ENCODE measurements at places on chromosomes 4 and X. TPM values are rescaled to one million over a fixed set of nuclear protein-coding genes. Genes with fewer than 3 reads are reported as not detected.

DCLK2 gene
- total RNA-seq: 0.12 TPM

- no peak for DNase-seq
- no peaks in the 10 kb centered on the region for H3K27me3 ChIP-seq
- no peaks in the 10 kb centered on the region for H3K36me3 ChIP-seq
- no peaks in the 10 kb centered on the region for H3K4me1 ChIP-seq
- no peak overlapping the region for H3K27ac ChIP-seq
These were observed 1852.9 kb upstream of the PCDH10 start for GRCh38 chr4:131296192-131296591.

DNA sequence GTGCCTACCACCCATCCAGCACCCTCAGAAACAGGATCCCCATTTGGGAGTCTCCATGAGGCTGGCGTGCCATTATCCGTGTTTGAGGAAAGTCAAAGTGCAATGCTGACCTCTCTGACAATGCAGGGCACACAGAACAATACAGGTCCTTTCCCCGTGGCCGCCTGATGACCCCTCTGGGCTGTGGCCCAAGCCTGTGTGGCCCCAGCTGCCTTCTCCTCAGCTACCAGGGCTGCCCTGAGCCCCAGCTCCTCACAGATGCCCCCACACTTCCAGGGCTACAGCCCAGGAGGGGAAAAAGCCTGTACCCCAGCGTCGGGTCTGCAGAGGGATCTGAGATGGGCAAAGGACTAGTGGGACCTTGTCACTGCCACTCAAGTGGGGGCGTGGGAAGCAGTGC, 15.5 kb downstream of the ZFYVE28 start:
- H3K4me1 ChIP-seq: peaks cover 20% of the 10 kb centered on the region
- H3K27ac ChIP-seq: no peak overlapping the region
- H3K4me3 ChIP-seq: peak overlapping the region; percentile 63
- DNase-seq: no peak

GRCh38 chrX:75746891-75747639, 38.0 kb downstream of the MAGEE2 start:
- H3K4me3 ChIP-seq: peak overlapping the region; percentile 84
- no peaks in the 10 kb centered on the region for H3K4me1 ChIP-seq
- DNase-seq: peak; percentile 24
- H3K27ac ChIP-seq: peak overlapping the region; percentile 77

MAPK10 gene
- not detected for total RNA-seq

TMPRSS11F gene
- not detected for total RNA-seq

MAOA gene
- total RNA-seq: 13.2 TPM

FAM53A gene
- total RNA-seq: 4.0 TPM

- no peak overlapping the region for H3K4me3 ChIP-seq
- no peaks in the 10 kb centered on the region for H3K27me3 ChIP-seq
- no peak for DNase-seq
- H3K36me3 ChIP-seq: no peaks in the 10 kb centered on the region
These were observed 10.6 kb downstream of the HGFAC start for GRCh38 chr4:3452376-3452775.

DNA sequence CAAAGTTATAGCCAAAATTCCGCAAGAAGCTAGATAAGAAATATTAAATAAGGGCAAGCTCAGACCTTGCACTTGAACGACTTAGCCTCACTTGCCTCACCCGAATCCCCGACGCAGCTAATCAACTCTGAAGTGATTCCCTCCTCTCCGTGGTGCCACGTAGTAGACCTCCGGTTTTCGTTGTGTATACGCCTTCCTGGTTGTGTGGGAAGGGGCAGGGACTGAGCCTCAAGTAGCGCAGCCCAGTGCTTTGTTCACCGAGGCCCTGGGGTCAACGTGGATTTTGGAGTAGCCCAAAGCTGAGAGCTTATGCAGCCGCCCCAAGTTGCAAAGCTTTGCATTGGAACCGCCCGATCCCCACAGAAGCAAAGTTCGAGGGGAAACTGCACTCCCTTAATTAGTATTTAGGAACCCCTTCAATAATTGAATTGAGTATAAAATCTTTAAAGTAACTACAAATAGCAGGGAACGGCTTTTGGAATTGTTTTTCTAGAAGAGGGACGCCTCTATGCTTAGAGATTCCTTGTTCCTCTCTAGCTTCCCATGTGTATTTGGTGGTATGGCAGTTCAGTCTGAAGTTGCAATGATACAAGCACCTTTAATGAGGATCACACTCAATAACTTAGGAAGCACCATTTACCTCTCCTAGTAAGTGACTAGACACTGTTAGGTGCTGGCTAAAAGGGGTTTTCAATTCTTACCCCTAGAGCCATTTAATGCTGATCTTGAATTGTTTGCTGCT, 55.7 kb downstream of the LINC00632 start:
- no peak overlapping the region for H3K27ac ChIP-seq
- H3K27me3 ChIP-seq: peaks cover 63% of the 10 kb centered on the region
- peak overlapping the region; percentile 62 for H3K4me3 ChIP-seq
- peaks cover 6% of the 10 kb centered on the region for H3K4me1 ChIP-seq
- H3K36me3 ChIP-seq: no peaks in the 10 kb centered on the region
- no peak for DNase-seq

CC2D2A gene
- total RNA-seq: not detected

DNA sequence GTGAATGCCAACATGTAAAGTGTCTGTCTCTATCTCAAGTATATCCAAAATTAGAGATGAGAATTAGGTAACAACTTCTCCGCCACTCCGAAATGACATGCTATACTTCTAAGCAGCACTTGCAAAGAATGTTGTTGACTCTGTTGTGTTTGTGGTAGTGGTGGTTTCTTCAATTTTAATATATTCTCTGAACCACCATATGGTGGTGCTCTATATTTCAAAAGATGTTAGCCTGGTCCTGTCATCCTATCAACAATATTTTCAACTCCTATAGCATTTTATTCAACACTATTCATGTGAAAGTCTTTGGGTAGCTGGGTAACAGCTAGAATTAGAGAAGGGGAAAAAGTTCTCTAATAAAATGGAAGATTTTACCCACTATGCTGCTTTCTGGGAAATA, 1622.8 kb upstream of the IGFBP7 start:
- no peaks in the 10 kb centered on the region for H3K27me3 ChIP-seq
- H3K27ac ChIP-seq: no peak overlapping the region
- DNase-seq: no peak
- H3K4me1 ChIP-seq: no peaks in the 10 kb centered on the region
- H3K4me3 ChIP-seq: no peak overlapping the region

GRCh38 chr4:113783701-113784100, 22.2 kb upstream of the CAMK2D start:
- H3K27me3 ChIP-seq: no peaks in the 10 kb centered on the region
- H3K4me3 ChIP-seq: no peak overlapping the region
- H3K27ac ChIP-seq: no peak overlapping the region
- peaks cover 4% of the 10 kb centered on the region for H3K36me3 ChIP-seq

PABPC1L2A gene
- not detected for total RNA-seq

DNA sequence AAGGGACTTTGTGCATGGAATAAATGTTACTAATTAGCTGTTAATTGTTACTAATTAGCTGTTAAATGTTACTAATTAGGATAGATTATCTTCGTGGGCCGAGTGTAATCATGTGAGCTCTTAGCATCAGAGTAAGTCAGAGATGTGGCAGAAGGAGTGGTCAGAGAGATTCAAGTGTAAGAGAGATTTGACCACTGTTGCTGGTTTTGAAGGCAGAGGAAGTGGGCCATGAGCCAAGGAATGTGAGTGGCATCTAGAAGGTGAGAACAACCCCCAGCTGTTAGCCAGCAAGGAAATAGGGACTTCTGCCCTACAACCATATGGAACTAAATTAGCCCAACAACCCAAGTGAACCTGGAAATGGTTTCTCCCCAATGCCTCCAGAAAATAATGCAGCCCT, 28.2 kb downstream of the ODAPH start:
- H3K4me1 ChIP-seq: no peaks in the 10 kb centered on the region
- DNase-seq: no peak
- H3K36me3 ChIP-seq: no peaks in the 10 kb centered on the region
- H3K4me3 ChIP-seq: no peak overlapping the region
- no peaks in the 10 kb centered on the region for H3K27me3 ChIP-seq

FRAS1 gene
- total RNA-seq: 0.07 TPM

GRCh38 chr4:82733636-82734035, 65.0 kb downstream of the SCD5 start:
- H3K36me3 ChIP-seq: no peaks in the 10 kb centered on the region
- no peak overlapping the region for H3K4me3 ChIP-seq
- H3K27me3 ChIP-seq: no peaks in the 10 kb centered on the region
- DNase-seq: peak; percentile 6

GRCh38 chr4:53205970-53206369, 159.9 kb downstream of the SCFD2 start:
- H3K36me3 ChIP-seq: peaks cover 5% of the 10 kb centered on the region
- no peak for DNase-seq
- no peaks in the 10 kb centered on the region for H3K4me1 ChIP-seq
- H3K4me3 ChIP-seq: no peak overlapping the region
- no peak overlapping the region for H3K27ac ChIP-seq

GRCh38 chr4:146165840-146166239, 9.7 kb upstream of the LSM6 start:
- H3K36me3 ChIP-seq: peaks cover 5% of the 10 kb centered on the region
- H3K27ac ChIP-seq: no peak overlapping the region
- H3K27me3 ChIP-seq: no peaks in the 10 kb centered on the region
- peaks cover 18% of the 10 kb centered on the region for H3K4me1 ChIP-seq
- no peak overlapping the region for H3K4me3 ChIP-seq

GRCh38 chr4:71110499-71110898, 117.0 kb downstream of the DCK start:
- H3K27ac ChIP-seq: no peak overlapping the region
- no peaks in the 10 kb centered on the region for H3K27me3 ChIP-seq
- H3K36me3 ChIP-seq: no peaks in the 10 kb centered on the region
- no peak overlapping the region for H3K4me3 ChIP-seq
- no peak for DNase-seq

CSAG1 gene
- total RNA-seq: not detected

DNA sequence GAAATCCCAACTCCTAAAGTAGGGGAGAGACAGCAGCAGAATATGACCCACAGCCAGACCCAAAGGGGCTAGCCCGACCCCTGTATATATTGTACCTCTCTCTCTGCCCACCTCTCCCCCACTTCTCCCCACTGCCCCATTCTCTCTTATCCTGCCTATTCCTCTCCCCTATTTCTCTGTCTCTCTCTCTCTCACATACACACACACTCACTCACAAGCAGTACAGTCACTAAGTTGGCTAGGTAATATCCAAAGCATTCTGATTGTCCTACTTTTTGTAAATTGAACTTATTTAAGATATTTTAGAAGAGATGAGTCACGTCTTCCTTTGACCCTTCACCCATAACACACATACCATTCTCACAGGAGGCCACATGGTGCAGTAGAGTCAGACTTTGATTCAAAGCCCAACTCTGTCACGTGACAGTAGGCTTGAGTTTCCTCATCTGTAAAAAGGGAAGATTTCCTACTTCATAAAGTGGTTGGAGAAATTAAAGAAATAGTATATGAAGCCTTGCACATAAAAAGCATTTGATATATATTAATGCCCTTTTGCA, 29.5 kb downstream of the SRPX2 start:
- peaks cover 5% of the 10 kb centered on the region for H3K4me1 ChIP-seq
- H3K27me3 ChIP-seq: peaks cover 69% of the 10 kb centered on the region
- no peaks in the 10 kb centered on the region for H3K36me3 ChIP-seq
- no peak overlapping the region for H3K4me3 ChIP-seq
- no peak for DNase-seq

Measured in activated T-cell treated with anti-CD3 and anti-CD28 coated beads, Interleukin-2, amount 50 U/mL, for 72 hours (primary cell).